ENCODE measurements at places on chromosomes 5 and 9.

DNA sequence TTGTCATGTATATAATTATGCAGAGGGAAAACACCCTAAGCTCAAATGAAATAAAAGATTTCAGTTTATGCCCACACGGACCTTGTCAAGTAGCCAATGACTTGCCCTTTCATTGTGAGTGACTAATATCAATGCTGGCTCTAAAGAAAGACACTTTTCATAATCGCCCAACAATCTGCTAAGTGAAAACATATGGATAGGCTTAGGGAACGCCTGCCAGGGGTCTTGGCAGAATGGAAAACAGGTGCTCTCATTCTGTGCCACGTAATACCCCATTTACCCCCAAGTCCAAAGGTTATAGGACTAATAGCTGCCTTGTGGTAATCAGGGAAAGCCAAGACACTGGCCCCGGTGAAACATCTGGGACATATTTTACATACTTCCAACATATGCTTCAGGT lies 157.7 kb downstream of the SLF1 start:
- DNase-seq, result no peak

- DNase-seq, result no peak
Observed at GRCh38 chr9:89751079-89751825, 146.4 kb downstream of the GADD45G start.

GRCh38 chr5:168654211-168654721 lies 75.1 kb upstream of the PANK3 start:
- peak; percentile 43 for DNase-seq

GRCh38 chr5:141773779-141774562 lies 91.9 kb upstream of the ARAP3 start:
- DNase-seq, result no peak

DNA sequence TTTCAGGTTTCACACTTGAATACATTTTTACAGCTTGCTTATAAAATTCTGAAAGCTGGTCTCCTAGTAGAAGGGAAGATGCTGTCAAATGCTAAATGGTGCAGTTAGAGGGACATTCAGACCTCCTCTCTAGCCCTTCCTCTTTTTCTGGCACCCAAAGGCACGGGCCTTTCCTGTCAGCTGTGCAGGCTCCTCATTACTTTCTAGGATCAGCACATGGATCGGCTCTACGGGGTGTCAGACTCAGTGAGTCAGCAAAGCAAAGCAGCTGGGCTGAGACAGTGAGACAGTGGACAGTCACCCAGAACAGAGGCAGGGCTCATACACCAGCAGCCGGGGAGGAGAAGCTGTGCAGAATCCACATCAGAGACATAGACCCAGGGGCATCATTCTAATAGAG lies 80.0 kb upstream of the TNC start:
- DNase-seq, result no peak

- DNase-seq, result peak; percentile 67
Observed at GRCh38 chr9:136820971-136821825, 13.4 kb downstream of the RABL6 start.

- no peak for DNase-seq
Observed at GRCh38 chr9:88673886-88674285, 138.9 kb downstream of the NXNL2 start.

DNA sequence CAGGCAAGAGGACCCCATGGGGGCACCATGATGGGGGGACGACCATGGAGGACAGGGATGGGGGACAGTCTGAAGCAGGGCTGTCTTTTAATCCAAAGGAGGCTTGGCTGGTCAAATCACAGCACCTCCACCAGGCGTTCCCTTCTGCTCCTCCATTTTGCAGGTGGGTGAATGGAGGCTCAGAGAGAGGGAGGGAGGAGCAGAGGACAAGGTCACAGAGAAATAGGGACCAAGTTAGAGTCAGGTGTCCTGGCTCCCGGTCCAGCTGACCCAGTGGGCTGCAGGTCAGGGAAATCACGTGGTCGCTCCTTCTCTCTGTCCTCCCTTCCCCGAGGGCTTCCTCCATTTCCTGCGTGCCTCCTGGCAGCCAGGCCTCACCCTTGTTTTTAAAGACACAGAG lies 156.4 kb upstream of the SMIM23 start:
- no peak for DNase-seq

DNA sequence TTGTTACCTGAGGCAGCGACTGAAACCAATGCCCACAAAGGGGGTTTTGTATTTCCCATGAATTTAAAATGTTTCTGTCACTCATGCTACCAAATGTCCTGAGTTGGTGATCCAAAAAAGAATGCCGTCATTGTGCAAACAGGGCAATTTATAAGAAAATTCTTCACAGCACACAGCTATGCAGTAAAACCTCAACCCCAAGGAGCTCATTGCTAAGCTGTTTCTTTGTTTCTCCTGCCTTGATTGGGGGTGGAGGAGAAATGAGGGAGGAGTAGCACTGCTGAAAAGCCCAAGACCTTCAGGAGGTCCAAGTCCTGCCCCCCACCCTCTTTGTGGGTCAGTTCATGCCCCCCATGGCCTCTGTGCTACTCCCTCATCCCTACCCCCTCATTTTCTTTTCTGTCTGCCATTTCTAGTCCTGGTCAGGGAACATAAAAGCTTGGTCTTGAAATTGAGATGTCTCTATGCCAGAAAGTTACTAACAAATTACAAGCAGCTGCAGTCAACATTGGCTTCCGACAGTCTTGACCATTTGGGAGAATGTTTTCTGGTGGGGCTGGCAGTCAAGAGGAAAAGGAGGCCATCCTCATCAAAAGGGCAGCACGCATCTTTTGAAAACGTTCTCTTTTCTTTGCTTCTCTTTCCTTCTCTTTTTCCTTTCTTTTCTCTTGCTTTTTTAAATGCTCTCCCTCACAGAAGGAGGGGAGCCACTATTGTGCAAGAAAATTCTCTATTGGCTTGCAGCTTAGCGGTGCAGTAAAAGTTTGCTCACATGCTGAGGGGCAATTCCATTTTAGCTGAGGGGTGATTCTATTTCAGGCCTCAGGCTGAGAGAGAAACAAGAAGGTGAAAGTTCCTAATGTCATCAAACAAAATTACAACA lies 133.3 kb downstream of the GCNT1 start:
- peak; percentile 29 for DNase-seq

DNA sequence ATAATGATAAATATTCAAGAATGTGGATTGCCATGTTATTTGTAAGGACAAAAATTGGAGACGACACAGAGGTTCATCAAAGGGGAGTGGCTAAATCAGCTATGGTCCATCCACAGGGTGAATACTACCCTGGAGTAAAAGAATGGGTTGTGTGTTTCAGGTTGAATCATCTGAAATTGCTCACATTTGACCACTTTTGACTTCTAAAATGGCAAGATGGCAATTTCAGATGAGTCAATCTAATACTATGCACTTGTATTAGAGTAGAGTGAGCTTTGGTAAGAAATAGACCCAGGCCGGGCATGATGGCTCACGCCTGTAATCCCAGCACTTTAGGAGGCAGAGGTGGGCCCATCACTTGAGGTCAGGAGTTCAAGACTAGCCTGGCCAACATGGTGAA lies 131.8 kb downstream of the GAPVD1 start:
- no peak for DNase-seq

- DNase-seq, result no peak
Observed at GRCh38 chr5:148969291-148969690, 93.6 kb downstream of the SH3TC2 start.

DNA sequence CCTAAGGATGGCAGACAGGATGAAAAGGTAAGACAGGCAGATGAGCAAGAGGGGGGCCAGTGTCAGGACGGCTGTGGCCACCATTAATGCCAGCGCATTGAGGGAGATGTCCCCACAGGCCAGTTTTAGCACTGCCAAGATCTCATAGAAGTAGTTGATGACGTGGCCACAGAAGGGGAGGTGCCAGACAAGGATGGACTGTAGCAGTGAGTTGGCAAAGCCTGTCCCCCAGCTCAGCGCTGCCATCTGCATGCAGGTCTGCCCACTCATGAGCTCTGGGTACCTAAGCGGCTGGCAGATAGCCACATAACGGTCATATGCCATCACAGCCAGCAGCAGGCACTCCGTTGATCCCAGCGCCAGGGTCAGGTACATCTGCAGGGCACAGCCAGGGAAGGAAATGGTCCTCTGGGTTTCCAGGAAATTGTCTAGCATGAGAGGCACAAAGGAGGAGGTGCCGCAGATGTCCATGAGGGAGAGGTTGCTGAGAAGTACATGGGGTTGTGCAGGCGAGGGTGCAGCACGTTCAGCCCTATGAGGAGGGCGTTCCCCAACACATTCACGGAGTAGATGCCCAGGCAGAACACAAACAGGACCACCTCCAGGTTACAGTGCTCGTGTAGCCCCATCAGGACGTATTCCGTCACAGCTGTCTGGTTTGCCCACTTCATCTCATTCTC lies 10.8 kb downstream of the OR13J1 start:
- DNase-seq, result no peak

DNA sequence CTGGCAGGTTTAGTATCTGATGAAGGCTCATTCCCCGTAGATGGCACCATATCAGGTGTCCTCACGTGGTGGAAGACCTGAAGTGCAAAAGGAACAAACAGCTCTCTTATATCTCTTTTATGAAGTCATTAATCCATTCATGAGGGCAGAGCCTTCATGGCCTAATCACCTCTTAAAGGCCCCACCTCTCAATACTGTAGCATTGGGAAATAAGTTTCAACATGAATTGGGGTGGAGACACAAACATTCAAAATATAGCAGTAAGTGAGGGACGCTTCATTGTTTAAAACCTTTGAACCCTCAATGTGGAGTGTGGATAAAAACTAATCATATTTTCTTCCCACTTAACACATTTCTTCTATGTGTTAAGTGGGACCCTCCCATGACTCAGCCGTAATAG lies 489.4 kb upstream of the WWC1 start:
- DNase-seq, result no peak

GRCh38 chr5:60026161-60026560 lies 132.6 kb upstream of the PDE4D start:
- peak; percentile 49 for DNase-seq

- no peak for DNase-seq
Observed at GRCh38 chr5:151254556-151254955, 1.6 kb downstream of the GM2A start.

DNA sequence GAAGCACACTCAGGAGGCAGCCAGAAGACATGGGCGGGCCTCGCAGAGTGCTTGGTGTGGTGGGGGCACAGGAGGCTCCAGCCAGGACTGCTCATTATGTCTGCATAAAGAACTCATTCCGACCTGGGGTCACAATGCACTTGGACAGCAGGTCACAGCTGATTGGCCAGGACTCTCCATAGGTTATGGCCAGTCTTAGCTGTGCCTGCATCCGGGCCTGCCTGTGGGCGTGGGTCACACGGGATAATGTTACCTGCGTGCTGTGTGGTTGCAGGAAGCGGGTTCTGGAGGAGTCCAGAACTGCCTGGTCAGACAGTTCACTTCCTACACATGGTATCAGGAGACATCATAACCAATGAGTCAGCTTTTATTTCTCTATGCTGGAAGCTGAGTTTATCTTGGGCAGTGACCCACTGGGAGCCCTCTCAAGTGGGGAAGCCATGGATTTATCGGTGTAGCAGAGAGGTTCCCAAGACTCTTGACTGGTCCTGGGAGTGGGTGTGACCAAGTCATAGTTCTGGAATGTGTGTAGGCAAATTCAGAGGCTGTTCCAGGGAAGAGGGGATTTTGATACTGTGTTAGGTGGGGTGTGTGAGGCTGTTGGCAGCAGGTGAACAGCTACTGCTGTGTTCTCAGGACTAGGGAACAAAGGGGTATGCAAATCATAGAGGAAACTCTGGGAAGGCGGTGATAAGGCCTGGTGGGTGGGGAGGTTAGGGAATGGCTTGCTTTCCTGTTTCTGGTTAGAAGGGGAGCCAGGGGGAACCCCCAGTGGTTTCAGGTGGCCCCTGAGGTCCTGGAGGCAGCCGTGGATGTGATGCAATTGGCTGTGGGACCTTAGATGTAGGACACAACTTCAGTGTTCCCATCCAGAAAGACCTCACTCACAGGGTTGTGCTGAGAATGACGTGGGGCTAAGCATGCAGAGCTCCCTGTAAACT lies 51.3 kb downstream of the ARHGEF37 start:
- DNase-seq, result no peak

DNA sequence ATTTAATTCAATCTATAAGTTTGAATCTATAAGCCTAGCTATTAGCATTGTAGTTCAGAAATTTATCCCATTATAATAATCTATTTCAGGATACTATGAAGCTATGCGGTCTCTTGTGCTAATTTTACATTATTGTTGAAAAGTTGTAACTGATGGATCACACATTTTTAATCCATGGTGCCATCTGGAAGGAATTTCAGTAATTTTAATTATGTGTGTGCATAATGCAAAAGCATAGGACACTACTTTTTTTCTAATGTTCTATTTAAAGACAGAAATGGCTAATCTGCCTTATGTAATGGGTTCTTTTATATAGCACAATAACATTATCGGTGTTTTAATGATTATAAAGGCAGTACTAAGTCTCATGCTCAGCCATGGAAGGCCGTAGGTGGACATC lies 90.6 kb downstream of the HOMER1 start:
- peak; percentile 4 for DNase-seq

GRCh38 chr5:12245429-12245828 lies 341.2 kb upstream of the CTNND2 start:
- DNase-seq, result no peak

GRCh38 chr9:129204840-129205239 lies 26.8 kb upstream of the IER5L start:
- DNase-seq, result no peak

DNA sequence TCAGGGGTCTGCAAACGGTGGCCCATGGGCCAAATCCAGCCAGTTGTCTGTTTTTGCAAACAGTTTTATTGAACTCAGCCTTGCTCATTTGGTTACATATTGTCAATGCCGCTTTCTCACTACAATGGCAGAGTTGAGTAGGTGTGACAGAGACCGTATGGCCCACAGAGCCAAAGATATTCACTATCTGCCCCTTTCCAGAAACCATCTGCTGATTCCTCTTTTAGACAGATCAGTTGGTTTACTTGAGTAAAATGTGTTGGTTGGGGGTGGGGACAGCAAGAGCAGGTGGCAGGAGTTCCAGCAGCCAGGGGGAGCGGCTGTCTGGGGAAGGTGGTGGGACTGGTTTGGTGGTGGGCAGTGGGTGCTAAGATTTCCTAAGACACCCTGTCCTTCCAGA lies 54.8 kb downstream of the COL27A1 start:
- no peak for DNase-seq

DNA sequence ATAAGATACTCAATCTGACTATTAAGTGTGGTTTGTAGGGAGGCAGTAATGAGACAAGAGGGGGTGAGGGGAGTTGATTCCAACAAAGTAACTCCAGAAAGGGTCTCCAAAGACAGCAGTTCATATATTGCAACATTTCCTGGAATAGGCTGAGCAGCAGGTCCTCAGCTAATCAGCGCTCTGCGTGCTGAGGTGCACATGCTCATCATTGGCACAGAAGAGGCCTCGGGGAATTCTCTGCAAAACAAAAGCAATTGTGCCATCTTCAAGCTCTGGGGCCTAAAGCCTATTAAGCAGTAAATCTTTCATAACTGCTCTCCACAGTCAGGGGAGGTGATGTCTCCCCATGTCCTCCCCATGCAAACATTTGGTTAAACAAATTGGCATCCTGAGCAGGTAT lies 357.3 kb downstream of the SPOCK1 start:
- DNase-seq, result no peak
